Neuronal stem cell (in vitro differentiated cells): ENCODE measurements at places on chromosomes 3 and 15.

DNA sequence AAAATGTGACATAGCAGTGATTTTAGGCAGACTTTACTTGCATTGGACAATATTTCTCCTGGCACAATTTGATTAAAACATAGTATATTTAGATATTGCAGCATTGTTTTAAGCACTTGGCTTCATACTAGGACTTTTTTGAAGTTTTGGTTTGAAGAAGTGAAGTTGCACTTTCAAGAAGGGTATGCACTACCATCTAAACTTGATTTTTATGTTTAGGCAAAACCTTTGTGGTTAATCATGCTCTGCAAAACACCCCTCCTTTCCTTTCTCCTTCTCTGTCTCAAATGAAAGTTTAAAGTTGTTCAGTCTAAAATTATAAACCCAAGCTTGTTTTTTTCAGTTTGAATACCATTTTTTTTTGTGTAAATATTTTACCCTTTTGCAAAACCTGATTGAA, 173.8 kb downstream of the TCF12 start:
- DNase-seq = no peak

- no peak for DNase-seq
These were observed 543 bp downstream of the MEF2A start for GRCh38 chr15:99566157-99566897.

GRCh38 chr3:176766862-176767261, 430.4 kb downstream of the TBL1XR1 start:
- DNase-seq = no peak

- DNase-seq = no peak
These were observed 15.0 kb downstream of the PDIA5 start for GRCh38 chr3:123081718-123082369.

- DNase-seq = no peak
These were observed 9.2 kb downstream of the CHCHD6 start for GRCh38 chr3:126713199-126713598.

GRCh38 chr3:62659660-62660059, 215.6 kb downstream of the CADPS start:
- DNase-seq = no peak

GRCh38 chr3:158213461-158213860, 103.6 kb downstream of the RSRC1 start:
- DNase-seq = no peak

- no peak for DNase-seq
These were observed 176.3 kb downstream of the MEIS2 start for GRCh38 chr15:36924034-36924433.

DNA sequence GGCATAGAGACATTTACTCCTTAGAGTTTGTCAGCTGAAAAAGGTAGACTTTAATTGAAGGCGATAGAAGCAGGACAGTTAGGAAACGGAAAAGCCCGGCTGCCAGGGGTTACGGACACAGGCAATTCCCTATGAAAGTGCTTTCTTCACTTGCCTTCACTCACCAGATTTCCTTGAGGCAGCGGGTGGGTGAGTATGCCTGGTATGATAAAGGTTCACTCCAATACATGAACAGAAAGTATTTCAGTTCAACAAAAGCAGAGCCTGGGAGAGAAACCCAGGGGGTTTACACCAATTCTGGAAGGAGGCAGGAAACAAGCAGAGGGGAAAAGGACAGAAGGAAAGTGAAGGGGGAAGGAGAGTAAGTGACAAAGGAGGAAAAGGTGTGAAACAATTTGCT, 53.9 kb downstream of the QTRT2 start:
- DNase-seq = no peak

GRCh38 chr3:58173669-58174398, 36.9 kb downstream of the DNASE1L3 start:
- no peak for DNase-seq

GRCh38 chr15:66800584-66801235, 98.7 kb downstream of the SMAD6 start:
- DNase-seq = no peak

- no peak for DNase-seq
These were observed 25.4 kb upstream of the LIMD1 start for GRCh38 chr3:45568848-45569762.

- no peak for DNase-seq
These were observed 3.6 kb upstream of the TMPRSS7 start for GRCh38 chr3:112030901-112031300.

- no peak for DNase-seq
These were observed 645.9 kb downstream of the OTOL1 start for GRCh38 chr3:162142511-162142910.

GRCh38 chr15:82852941-82853561, 43.6 kb downstream of the WHAMM start:
- no peak for DNase-seq

GRCh38 chr3:13470894-13471574, 9.1 kb upstream of the HDAC11 start:
- DNase-seq = no peak

DNA sequence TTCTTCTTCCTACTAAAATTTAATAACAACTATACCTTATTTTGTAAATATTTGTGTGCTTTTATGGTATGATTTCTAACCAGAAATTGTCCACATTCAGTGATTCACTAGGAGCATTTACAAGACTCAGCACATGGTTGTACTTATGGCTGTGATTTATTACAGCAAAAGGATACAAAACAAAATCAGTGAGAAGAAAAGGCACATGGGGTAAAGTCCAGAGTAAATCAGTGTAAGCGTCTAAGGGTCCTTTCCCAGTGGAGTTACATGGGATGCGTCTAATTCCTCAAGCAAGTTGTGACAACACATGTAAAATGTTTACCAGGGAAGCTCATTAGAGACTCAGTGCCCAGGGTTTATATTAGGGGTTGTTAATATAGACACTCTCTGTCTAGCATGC, 31.1 kb downstream of the RNF13 start:
- no peak for DNase-seq

GRCh38 chr3:72625602-72626337, 222.5 kb downstream of the SHQ1 start:
- no peak for DNase-seq

DNA sequence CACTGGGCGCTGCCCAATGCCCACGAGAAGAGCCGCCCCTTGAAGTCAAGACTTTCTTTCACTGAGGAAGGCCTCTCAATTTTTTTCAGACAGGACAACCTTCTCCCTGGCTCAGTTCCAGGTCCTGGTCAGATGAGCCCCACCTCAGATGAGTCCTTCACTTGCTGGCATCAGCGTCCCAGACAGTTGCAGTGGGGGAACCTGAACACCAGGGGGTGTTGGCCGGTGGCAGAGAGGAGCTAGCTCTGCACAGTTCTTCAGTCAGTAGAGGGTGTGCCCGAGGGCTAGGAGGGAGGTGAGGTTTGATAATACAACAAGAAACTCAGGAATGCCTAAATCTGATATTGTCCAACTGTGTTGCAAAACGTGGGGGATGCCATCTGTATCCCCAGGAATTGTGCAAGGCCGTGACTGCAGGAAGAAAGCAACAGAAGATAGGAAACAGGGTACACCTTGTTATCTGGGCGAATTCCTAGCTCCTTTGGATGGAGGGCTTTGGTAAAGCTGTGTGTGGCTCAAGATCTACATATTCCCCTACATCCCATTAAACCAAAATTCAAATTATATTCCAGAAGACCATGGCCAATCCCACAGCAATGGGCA, 34.3 kb downstream of the CCR3 start:
- no peak for DNase-seq
